Panc1 (cell line): ENCODE measurements at places on chromosomes 12 and 14.

DNA sequence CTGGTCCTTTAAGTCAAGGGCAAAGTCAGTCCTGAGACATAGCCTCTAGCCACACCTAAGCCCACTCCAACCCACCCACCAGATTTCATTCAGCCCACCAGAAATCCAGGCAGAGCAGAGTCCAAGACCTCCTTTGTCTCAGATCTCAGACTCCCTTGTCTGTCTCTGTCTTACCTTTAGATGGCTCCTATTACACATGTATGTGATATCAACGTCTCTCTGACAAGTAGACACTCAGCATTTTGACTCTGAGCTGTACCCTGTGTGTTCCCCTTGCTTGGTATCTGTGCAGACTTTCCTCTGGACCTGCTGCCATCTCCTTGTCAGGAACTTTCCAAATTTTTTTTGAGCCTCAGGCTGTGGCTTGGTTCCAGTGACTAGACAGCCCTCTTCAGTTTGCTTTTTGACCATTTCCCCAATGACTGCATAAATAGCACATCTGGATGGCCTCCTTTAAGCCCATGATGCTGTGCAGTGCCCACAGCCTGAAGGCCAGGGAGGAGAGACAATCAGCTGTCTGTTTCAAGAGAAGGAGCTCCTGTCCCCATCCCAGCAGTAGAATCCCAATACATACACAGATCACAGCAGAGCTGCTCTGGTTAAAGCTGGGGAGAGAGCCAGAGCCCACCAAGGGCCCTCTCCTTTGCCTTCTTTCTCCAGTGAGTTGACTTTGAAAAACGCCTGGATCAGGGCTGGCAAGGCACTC lies 7.0 kb downstream of the POU6F1 start:
- DNase-seq, result no peak
- no peaks in the 10 kb centered on the region for H3K4me1 ChIP-seq
- H3K27me3 ChIP-seq, result no peaks in the 10 kb centered on the region
- no peak overlapping the region for H3K4me3 ChIP-seq

DNA sequence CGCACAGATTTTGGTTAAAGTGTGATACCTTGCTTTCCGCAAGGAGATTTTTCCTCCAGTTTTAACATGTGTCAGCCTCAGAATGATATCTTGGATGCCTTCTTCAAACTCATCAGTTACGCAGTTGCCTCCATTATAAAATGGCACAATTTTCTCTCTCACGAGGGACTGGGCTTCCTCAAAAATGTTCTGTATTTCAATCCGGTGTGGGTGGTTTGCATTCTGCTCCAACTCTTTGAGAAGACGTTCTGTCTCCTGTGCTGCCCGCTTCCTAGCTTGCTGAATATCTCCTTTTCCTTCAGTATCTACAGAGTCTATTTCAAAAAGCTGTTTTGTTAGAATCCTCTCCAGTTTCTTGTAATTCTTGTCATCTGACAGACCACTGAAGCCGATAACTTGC lies 1.8 kb downstream of the BAG5 start:
- no peaks in the 10 kb centered on the region for H3K27me3 ChIP-seq
- H3K4me3 ChIP-seq, result peak overlapping the region; percentile 97
- H3K4me1 ChIP-seq, result peaks cover 42% of the 10 kb centered on the region
- peak overlapping the region; percentile 85; the same call in 1 of the 2 replicates for H3K27ac ChIP-seq
- DNase-seq, result no peak

GRCh38 chr14:78848234-78848820 lies 678.2 kb downstream of the NRXN3 start:
- no peak overlapping the region for H3K4me3 ChIP-seq
- peak; percentile 22 for DNase-seq
- H3K27ac ChIP-seq, result no peak overlapping the region
- H3K36me3 ChIP-seq, result no peaks in the 10 kb centered on the region
- H3K4me1 ChIP-seq, result no peaks in the 10 kb centered on the region

- no peaks in the 10 kb centered on the region; the same call in 1 of the 2 replicates for H3K27me3 ChIP-seq
- H3K4me3 ChIP-seq, result no peak overlapping the region
- no peaks in the 10 kb centered on the region for H3K4me1 ChIP-seq
These were observed 74.1 kb downstream of the SLC8A3 start for GRCh38 chr14:70114621-70115156.

DNA sequence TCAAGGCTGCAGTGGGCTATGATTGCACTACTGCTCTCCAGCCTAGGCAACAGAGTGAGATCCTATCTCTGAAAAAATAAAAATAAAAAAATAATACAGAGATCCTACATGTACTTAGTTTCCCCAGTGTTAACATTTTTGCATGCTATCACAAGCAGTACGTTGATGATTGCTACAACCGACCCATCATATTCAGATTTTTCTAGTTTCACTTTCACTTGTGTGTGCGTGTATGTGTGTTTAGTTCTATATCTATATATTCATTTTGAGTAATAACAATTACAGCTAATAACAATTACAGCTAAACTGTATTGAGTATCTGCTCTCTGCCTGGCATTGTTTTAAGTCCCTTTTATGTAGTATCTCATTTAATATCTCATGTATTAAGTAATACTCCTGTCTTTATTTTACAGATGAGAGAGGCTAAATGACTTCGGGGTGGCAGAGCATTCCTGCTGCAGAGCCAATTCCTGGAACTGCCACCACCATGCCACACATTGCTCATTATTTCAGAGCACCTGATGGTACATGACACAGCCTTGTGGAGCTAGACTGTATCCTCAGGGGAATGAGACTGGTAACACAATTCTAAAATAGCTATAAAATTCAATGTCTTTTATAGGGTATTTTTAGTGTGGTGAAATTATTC lies 153.1 kb downstream of the BCAT1 start:
- no peaks in the 10 kb centered on the region for H3K36me3 ChIP-seq
- no peak overlapping the region for H3K27ac ChIP-seq
- DNase-seq, result no peak
- H3K27me3 ChIP-seq, result no peaks in the 10 kb centered on the region
- peak overlapping the region; percentile 15; the same call in 1 of the 2 replicates for H3K4me3 ChIP-seq

GRCh38 chr14:99768381-99768780 lies 24.8 kb upstream of the EML1 start:
- no peak overlapping the region for H3K27ac ChIP-seq
- H3K27me3 ChIP-seq, result no peaks in the 10 kb centered on the region
- H3K4me3 ChIP-seq, result no peak overlapping the region
- H3K36me3 ChIP-seq, result no peaks in the 10 kb centered on the region

DNA sequence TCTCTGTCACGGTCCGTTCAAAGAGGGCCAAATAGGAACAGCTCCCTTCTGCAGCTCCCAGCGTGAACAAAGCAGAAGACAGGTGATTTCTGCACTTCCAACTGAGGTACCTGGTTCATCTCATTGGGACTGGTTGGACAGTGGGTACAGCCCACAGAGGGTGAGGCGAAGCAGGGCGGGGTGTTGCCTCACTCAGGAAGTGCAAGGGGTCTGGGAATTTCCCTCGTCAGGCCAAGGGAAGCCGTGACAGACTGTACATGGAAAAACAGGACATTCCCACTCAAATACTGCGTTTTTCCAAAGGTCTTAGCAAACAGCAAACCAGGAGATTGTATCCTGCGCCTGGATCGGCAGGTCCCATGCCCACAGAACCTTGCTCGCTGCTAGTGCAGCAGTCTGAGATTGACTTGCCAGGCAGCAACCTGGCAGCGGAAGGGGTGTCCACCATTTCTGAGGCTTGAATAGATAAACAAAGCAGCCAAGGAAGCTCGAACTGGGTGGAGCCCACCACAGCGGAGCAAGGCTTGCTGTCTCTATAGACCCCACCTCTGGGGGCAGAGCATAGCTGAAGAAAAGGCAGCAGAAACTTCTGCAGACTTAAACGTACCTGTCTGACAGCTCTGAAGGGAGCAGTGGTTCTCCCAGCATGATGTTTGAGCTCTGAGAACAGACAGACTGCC lies 22.7 kb downstream of the SLC38A1 start:
- H3K36me3 ChIP-seq, result no peaks in the 10 kb centered on the region; the same call in 1 of the 2 replicates
- no peak overlapping the region for H3K4me3 ChIP-seq
- H3K27ac ChIP-seq, result no peak overlapping the region
- DNase-seq, result no peak
- H3K27me3 ChIP-seq, result no peaks in the 10 kb centered on the region
